Hepatocyte (in vitro differentiated cells): ENCODE measurements at places on chromosomes 5 and 9.

DNA sequence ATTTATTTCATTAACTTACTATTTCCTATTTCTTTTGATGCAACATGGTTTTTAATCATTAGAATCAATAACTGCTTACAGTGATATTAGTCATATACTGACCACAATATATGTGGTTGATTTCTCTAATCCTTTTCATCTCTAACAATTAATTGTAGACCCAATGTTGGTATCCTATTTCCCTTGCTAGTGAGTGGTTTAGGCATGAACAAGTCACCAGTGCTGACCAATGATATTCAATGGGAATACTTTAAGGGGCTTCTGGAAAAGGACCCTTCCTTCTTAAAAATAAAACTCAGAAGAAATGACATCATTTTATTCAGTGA lies 672.4 kb upstream of the GRAMD2B start:
- DNase-seq, result no peak

DNA sequence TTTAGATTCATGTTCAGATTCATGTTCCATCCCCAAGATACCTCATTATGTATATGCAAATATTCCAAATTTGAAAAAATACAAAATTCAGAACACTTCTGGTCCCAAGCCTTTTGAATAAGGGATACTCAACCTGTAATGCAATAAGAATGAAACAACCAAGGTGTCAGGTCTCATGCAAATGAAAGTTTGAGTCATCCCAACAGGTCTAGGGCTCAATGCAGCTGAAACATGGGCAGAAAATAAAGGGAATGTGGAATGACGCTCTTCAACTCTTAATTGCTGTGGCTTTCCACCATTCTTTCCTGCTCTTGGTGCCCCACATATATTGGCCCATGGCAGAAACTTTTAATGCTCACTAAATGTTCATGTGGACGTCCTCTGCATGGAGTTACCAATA lies 107.3 kb upstream of the DAPK1 start:
- DNase-seq, result no peak

- no peak for DNase-seq
Observed at GRCh38 chr9:112647596-112647995, 70.3 kb downstream of the INIP start.

DNA sequence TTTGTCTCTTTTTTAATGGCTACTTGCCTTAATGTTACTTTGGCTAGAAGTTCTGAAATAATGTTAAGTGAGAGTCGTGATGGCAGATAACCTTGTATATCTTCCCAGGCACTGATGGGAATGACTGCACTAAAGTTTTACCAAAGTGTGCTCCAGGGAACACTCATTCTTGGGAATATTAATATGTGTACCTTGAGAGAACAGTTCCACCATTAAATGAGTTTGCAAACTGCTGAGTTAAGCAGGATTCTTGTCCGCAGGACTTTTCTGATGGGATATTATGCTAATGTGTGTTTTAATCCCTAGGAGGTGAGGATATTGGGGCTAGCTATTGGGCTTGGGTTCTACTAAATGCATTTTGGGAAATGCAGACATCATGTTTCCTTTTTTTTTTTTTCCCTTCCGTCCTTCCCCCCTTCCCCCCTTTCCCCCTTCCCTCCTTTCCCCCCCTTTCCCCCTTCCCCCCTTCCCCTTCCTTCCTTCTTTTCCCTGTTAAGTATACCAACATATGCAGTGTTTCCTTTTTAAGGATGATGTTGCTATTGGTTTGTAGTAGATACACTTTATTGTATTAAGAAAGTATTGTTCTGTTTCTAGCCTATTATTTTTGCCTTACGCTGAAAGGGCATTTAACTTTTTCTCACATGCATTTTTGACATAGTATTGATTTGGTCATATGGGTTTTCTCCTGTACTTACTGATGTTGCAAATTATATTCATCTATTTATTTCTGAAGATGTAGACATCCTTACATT lies 15.5 kb downstream of the ZBTB34 start:
- no peak for DNase-seq

GRCh38 chr9:106981396-106982287 lies 118.7 kb downstream of the ZNF462 start:
- DNase-seq, result no peak

GRCh38 chr5:149037817-149038216 lies 25.0 kb downstream of the SH3TC2 start:
- DNase-seq, result no peak

- DNase-seq, result no peak
Observed at GRCh38 chr5:149727336-149728035, 2.6 kb upstream of the PPARGC1B start.

GRCh38 chr9:104173067-104173466 lies 79.0 kb downstream of the SMC2 start:
- no peak for DNase-seq

- peak; percentile 90 for DNase-seq
Observed at GRCh38 chr9:20941174-20941690, 90.2 kb downstream of the HACD4 start.

DNA sequence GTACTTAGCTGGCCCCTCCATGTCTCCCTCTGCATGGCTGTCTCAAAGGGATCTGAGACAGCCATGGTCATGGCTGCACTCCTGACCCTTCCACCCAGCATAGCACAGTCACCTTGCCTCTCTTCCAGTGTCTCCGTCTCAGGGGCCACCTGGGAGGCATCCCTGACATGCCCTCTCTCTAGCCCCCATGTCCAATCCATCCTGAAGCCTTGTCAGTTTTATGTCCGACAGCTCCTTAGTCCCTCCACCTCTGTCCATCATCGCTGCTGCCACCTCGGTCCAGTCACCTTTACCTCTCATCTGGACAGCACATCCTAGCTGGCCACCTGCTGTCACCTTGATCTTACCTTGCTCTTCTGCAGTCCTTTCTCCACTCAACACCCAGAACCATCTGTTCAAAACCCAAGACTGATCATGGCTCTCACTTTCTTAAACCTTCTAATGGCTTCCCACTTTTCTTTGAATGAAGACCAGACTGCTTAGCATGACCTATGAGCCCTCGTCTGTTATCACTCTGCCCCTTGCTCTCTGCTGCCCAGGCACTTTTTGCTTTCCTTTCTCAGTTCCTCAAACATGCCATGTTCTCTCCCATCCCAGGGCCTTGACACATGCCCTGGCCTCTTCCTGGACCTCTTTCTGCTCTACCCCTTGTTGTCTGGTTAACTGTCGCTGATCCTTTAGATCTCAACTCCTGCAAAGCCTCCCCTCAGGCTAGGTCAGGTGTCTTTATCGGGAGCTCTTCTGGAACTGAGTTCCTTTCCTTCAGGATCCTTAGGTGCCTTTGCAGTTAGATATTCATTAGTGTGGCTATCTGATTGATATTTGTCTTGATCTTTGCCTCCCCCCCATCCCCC lies 181.8 kb upstream of the PITX1 start:
- DNase-seq, result no peak

- DNase-seq, result peak; percentile 6
Observed at GRCh38 chr5:50564079-50564478, 102.4 kb upstream of the PARP8 start.

DNA sequence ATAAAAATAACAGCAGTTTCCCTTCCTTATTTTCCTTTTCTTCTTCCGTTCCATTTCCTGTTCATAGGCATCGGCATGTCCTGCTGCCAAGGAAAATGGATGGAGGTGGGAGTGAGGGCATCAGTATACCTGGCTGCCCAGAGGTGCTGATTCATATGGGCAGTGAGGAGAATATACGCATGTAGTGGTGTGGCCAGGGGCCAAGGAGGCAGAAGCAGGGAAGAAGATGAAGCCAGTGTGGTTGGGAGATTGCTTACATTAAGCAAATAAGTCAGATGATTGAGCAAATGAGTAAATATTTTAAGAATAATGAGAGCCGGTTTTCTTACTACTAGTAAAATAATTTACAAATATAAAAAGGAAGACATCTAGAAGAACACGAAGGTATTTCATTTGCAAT lies 344.9 kb upstream of the PAPPA start:
- no peak for DNase-seq

GRCh38 chr9:129458155-129458661 lies 162.7 kb downstream of the C9orf50 start:
- no peak for DNase-seq

DNA sequence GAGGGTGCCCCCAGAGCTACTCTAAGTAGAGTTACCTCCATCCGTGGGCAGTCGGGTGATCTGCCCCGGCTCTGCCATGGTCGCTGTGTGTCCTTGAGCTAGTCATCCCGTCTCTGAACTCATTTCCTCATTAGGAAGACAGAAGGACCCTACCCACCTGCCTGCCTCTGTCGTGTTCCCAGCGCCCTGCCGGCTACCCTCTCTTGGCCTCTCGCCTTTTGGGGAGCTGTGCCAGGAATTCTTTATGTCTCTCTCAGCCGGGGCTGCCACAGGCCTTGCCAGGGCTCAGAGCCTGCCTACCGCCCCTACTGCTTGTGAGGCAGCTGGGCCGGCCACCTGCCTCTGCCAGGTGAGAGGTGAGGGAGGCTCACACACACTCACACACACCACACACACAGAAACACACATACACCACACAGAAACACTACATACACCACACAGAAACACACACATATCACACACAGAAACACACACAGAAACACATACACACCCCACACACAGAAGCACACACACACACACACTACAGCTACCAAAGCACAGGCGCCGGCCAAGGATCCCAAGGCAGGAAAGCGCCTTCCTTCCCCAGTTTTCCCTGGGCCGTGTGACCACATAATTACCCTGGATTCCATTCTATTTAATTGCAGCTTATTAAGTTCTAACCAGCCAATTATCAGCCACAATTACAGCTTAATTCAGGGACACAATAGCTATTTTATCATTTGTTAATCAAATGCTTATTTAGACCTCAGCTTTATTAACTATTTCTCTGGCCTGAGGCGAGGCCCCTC lies 41.7 kb downstream of the UNC5A start:
- no peak for DNase-seq

DNA sequence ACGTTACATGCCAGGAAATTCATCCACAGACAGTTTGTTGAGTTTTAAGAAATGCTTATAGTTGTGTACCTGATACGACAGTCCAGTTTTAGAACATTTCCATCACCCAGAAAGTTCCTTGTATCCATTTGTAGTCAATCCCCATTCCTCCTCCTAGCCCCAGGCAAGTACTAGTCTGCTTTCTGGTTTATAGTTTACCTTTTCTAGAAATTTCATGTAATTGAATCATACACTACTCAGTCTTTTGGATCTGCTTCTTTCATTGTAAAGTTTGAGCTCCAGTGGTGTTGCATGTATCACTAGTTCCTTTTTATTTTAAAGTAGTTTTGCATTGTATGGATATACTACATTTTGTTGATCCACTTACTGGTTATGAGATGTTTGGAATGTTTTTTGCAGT lies 291.2 kb downstream of the AOPEP start:
- no peak for DNase-seq

GRCh38 chr9:127720031-127720864 lies 4.4 kb downstream of the TTC16 start:
- DNase-seq, result no peak

GRCh38 chr5:179215576-179215975 lies 129.7 kb downstream of the ADAMTS2 start:
- DNase-seq, result no peak

DNA sequence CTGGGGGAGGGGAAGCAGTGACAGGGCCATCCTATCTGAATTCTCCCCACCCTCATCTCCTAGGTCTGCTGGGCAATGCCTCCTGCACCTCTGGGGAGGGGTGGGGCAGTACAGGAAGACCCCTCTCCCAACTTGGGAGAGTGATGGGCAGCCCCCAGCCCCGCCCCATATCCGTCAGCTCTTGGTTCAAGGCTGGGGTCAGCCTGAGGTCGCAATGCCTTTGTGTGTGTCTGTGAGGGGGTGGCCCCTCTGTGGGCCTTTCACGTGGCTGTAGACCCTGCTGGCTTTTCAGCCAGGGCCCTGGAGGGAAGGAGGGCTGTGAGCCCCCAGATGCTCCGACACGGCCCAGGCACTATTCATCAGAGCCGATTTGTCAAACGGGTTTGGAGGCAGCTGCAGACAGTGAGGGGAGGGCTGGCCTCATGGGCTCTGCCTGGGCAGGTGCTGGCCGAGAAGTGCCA lies 49.5 kb upstream of the RNU6ATAC start:
- DNase-seq, result no peak

GRCh38 chr9:94705162-94705702 lies 21.3 kb upstream of the AOPEP start:
- peak; percentile 22 for DNase-seq

DNA sequence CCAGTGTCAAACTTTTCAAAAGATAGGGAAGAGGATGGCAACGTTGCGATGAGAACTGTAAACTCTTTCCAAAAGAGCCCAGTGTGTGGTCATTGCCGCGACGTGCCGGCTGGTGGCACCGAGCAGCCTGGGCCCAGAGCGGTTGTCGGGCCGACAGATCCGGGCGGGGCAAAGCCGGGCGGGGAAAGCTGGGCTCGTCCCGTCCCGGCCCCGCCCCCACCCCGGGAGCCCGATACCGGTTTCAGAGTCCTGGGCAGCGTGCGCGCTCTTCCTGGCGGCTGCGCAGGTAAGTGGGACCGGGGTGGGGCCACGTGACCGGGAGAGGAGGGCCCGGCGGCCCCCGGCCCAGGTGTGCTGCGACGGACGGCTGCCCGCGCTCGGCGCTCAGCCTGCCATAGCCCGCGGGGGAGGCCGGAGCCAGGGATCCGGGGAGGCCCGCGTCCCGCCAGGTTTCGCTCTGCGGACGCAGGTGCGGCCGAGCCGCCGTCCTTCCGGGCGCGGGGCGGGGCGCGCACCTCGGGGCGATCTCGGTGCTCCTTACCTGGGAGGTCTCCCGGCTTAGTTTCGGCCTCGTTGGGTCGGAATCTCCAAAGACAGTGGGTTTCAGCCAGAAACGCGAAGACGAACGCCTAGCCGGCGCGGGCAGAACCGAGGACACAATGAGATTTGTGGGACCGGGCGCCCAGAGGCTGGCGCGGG lies at the start of gene MARVELD2:
MARVELD2 (plus strand) TSS at position 232 of the 699 bp plus-strand sequence. CDS start 4,270 bp downstream, outside the sequence.
- peak; percentile 96 for DNase-seq

DNA sequence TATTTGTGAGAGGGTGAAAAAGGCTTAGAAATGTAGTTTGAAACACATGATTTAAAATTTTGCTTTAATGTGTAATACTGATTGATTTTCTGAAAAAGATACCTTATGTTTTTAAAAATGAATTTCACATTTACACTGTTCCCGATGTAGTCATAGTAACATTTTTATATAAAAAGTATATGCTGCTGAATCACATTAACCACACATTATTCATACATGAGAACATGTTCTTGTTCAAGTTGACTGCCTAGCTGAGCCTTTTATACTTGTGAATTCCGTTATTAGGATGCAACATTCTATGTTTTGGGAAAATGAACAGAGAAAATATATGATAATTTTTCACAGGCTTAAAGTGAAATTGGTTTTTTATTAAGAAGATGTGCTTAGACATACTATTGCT lies 461.1 kb upstream of the NUDT12 start:
- DNase-seq, result no peak

GRCh38 chr9:87336407-87336806 lies 161.3 kb upstream of the DAPK1 start:
- DNase-seq, result peak; percentile 33

DNA sequence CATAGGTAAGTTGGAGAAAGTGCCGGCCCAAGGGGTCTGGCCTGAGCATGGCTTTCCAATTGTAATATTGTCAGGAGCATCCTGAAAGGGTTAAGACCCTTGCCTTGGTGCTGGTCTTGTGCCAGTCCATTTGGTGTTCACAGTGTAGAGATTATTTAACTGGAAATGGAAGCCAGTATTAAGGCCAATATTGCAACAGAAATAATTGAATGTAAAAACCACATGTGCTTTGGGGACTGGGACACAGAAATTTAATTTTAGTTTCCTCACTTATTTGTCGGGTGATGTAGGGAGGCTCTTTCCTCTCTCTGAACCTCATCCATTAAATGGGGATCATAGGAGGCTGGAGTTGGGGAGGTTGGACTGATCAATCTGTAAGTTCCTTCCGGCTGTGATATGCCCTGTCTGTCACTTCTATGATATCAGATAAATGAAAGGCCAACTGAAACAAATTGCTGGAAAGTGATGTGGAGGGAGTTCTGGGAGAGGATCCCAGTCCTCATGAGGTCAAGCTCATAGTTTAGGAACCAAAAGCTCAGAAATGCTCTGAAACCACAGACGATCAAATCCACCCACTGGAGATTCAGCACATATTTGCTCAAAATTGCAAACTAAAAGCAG lies 54.8 kb upstream of the COL15A1 start:
- no peak for DNase-seq
